ENCODE measurements at places on chromosomes 1 and 21.

- no peak for DNase-seq
Measured at GRCh38 chr1:229047161-229047839, 223.6 kb upstream of the RAB4A start.

DNA sequence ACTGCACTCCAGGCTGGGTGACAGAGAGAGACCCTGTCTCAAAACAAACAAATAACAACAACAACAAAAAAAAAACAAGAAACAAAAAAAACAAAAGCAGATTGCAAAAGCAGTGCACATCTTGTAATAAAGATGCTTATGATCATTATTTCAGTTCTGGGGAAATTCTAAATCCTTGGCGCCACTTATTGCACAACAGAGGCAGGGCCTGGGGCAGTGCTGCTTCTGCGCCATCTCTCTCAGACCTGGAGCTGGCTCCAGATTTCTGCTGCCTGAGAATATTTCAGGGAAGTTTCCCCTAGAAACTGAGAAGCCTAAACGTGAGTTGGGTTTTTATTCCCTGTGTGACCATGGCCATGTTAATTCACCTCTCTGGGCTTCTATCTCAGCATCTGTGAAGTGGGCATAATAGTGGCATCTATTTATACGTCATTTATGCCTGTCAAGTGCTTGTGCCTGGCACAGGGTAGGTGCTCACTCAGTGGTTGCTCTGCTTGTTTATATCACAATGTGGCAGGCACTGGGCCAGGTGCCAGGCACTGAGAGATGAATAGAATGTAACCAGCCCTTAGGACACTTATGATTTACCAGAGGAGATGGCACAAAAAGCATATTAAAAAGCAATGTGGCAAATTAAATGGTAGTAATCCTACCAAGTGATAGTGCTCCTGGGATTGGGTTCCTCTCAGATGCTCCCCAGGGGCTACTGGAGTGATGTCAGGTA is 67.9 kb downstream of the MDM4 start:
- peak; percentile 57 for DNase-seq

DNA sequence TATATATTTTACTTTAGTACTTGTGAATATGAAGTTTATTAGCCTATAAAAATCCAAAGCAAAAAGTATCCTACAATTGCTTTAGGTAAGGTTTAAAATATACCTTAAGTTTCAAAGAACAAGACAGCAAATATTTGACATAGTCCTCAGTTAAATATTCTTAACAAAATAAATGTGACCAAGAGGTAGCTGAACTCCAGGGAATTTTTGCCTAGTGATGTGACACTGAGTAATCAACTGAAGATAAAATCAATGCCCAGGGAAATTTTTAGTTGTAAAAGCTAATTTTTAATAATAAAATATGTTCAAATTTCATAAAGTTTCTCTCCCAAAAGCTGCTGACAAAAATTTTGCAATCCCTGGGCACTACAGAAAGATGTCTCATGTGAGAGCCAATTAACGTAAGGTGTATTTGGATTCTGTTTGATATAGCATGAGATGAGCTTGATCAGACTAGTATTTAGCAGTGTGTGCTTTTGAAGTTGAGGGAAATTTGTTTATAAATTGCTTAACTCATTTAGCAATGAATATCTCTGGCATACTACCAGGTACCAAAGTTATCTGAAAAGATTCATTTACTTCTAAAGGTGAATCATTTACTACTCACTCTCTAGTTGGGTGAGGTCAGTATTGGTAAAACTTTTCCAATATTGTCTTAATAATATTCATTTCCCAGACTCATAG is 80.2 kb upstream of the PALMD start:
- DNase-seq, result no peak

DNA sequence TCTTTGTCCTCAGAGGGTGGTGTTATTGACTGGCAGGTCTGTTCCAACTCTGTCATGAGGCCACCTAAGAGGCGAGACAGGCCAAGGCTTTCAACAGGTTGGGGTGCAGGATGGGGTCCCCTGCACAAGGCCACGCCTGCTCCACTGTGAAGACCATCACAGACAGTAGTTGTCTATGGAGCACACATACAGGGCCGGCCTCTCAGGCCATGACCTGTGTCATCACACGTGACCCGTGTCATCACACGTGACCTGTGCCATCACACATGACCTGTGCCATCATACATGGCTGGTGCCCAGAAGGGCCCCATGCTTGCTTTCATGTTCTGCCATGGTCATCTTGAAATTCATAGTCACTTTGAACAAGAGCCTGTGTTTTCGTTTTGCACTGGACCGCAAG is 91.9 kb downstream of the ARHGEF10L start:
- DNase-seq, result no peak

DNA sequence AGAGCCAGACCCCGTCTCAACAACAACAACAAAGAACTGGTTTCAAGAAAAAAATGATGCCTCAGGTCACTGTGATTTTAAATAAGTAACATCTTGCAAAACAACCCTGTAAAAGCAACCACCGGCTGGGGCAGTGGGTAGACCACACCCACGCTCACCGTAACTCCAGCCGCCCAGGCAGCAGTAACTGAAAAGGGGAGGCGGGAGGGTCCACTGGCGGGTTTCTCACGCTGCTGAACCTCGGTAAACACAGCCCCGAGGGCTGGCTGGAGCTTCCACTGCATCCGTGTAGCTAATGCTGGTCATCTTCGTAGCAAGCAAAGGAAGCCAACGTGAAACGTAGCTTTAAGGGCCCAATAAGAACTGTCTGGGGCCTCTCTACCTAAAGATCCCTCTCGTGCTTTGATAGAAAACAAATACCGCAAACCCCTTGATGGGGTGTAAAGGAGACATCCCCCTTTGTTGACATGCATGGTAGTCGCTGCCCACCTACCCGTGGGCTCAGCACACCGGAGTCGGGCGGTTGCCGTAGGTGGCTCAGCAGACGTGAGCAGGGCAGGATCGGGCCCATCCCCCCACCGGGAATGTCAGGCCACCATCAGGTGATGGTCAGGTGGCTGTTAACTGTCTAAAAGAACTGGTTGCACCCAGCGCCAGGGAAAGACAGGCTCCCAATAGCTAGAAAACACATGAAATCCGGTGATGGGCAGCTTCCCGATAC is 4.2 kb downstream of the C1orf159 start:
- DNase-seq, result no peak

- DNase-seq, result no peak
Measured at GRCh38 chr1:246969621-246970020, 37.9 kb upstream of the AHCTF1 start.

GRCh38 chr1:55700359-55701130 is 485.4 kb upstream of the USP24 start:
- DNase-seq, result no peak

All from NCI-H1105 (cell line).